ENCODE measurements at places on chromosomes 4 and X.

GRCh38 chrX:2501559-2502102, 855 bp upstream of the DHRSX start:
- DNase-seq = no peak

- DNase-seq = no peak
Measured at GRCh38 chr4:98516441-98517217, 141.8 kb downstream of the TSPAN5 start.

GRCh38 chr4:11765849-11766453, 337.3 kb upstream of the HS3ST1 start:
- no peak for DNase-seq

DNA sequence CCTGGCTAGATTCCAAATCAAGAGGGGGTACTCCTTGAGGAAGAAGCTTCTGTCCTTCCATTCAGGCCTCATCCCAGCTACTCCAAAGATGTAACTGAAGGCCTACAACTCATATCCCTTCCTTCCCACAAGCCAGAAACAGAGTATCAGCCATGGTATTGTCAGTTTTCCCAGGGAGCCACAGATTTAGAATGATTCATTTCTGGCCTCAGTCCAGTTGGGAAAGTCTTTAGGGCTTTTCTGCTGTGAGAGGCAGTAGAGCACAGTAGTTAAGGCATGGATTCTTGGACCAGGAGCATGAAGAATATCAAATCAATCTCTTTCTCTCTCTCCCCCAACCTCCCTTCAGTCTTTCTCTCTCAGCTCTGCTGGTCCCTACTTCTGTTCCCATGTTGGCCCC, 505.0 kb downstream of the BCOR start:
- DNase-seq = no peak

- DNase-seq = no peak
Measured at GRCh38 chrX:14670819-14671218, 141.5 kb downstream of the GLRA2 start.

GRCh38 chr4:157291071-157291470, 70.5 kb downstream of the GRIA2 start:
- no peak for DNase-seq

- no peak for DNase-seq
Measured at GRCh38 chr4:110424144-110424543, 51.8 kb upstream of the ENPEP start.

DNA sequence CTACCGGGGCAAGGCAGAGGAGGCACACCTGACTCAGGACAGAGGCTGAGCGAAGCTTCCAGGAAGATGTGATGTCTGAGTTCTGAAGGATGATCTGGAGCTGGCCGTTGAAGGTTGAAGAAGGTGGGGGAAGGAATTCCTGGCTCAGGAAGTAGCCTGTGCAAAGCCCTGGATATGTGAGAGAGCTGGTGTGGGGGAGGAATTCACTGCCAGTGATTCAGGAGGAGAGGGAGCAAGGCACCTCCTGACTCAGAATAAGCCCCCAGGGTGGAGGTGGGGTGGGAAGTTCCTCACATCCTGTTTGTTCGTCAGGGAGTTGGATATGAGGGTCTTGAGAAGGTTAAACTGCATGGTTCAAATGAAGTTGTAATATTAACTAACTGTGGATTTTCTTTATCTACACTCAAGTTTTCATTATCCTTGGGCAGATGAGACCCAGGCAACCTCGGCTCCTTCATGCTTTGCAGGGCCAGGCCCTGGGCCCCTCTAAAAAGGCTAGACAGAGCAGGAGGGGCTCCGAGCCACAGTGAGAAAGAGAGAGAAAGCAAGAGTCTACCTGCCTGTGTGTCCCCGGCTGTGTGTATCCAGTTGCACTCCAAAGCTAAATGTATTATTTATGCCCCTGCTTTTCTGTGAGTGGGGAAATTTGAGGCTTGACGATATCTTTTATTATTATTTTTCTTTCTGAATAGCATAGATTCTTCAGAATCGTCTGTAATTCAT, 7.1 kb downstream of the NHSL2 start:
- DNase-seq = no peak

GRCh38 chr4:147325571-147325981, 155.3 kb upstream of the EDNRA start:
- DNase-seq = no peak

GRCh38 chr4:61445374-61446063, 245.4 kb downstream of the ADGRL3 start:
- no peak for DNase-seq
